Activated naive CD4-positive, alpha-beta T cell treated with anti-CD3 and anti-CD28 coated beads for 36 hours (primary cell): ENCODE measurements at places on chromosomes 16 and 17.
A peak's percentile ranks its signal among the peaks of the same experiment; 100 is the strongest.

GRCh38 chr16:14324581-14324980 is 253.5 kb downstream of the MRTFB start:
- DNase-seq = no peak

- DNase-seq = no peak
These were observed 7.8 kb downstream of the CCDC200 start for GRCh38 chr17:43220511-43221125.

DNA sequence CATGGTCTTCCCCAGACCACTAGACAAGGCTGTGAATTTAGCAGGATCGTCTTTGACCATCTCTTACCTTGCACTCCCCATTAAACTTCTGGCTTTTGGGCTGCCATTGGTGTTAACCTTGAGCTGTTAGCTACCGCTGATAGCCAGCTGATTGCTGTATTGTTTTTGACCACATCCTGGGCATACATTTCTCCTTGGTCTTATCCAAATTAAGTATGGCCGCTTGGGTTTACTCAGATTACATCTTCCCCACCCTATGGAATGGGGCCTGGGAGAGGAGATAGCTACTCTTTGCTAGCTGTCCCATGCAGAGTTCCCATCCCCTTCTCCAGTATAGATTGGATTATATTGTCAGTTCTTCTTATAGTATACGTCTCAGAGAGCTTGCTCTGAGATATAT is 270.4 kb upstream of the ELAC2 start:
- DNase-seq = no peak

DNA sequence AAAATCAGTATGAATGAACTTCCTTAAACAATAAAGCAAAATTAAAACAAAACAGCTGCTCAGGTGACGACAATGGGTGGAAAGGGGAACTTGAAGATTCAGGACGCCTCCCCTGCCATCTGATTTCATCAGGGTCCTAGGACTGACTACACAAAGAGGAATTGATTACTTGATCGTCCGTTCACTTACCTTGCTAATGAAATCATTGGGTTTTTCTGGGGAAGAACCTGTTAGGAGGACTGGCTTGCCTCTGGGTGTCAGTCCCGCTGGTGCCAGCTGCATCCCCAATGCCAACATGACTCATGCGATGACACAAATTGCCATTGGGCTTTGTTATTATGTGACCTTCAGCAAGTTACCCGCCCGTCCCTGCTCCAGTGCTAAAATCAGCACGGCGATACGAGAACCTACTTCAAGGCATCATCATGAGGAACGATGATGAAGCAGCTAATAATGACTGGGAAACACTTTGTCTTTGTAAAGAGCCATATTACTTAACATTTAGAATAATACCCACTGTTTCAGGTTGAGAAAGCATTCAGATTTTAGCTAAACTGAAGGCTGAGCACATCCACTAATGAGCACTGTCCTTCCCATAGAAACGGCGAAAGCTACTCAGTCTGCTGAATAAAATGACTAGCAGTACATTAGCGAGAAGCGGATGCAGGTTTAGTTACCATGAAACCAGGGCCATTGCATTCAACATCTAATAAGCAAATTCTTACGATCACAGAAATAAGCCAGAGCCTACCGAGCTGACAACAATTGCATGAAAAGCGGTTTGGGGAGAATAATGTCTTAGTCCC is 139.4 kb downstream of the ZFHX3 start:
- DNase-seq = no peak

DNA sequence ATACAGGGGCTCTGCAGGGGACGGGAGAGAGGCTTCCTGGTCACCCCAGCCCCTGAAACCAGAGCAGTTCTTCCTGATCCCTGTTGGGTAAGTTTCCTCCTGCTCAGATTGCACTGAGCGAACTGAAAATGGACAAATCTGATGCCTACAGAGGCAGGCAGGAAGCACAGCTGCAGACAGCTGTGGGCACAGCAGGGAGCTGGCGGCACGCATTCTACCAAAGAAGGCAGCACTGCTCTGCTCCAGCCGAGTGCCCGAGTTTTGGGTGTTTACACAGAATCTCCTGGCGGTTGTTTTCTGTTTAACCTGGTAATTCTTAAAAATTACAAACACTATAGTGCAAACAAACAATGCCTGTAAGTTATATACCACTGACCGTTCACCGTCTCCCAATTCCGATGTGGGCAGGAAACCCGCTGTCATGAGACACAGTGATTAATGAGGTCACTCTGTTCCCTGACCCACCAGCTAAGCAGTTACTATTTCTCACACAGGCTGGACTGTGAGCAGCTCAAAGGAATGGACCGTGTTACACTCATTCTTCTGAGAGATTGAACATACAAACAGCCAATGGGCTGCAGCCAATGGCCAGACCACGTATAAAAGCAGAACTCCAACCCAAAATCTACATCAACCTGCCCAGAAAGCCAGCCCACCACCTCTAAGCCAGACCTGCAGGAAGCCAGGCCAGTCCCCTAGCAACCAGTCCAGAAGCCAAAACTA is 25.5 kb downstream of the NSMCE1 start:
- DNase-seq = peak; percentile 56

DNA sequence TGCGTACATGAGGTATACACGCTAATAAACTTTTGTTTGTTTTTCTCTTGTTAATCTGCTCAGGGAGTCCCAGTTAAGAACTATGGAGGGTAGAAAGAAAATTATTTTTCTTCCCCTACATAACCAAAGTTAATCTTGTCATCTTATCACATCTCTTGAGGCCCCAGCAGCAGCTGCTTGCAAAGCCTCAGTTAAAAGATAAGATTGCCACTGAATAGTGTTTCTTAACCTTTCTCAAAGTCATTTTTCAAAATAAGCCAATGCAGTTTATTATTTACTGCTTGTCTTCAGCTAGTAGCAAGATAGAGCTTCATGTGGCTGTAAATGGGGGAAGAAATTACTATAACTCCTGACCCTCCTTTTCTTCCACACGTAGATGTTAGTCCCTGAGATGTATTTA is 21.5 kb upstream of the APOH start:
- no peak for DNase-seq

GRCh38 chr17:16989230-16989952 is 17.5 kb upstream of the TNFRSF13B start:
- peak; percentile 25 for DNase-seq

GRCh38 chr16:86471896-86472295 is 38.4 kb upstream of the FOXF1 start:
- DNase-seq = no peak

DNA sequence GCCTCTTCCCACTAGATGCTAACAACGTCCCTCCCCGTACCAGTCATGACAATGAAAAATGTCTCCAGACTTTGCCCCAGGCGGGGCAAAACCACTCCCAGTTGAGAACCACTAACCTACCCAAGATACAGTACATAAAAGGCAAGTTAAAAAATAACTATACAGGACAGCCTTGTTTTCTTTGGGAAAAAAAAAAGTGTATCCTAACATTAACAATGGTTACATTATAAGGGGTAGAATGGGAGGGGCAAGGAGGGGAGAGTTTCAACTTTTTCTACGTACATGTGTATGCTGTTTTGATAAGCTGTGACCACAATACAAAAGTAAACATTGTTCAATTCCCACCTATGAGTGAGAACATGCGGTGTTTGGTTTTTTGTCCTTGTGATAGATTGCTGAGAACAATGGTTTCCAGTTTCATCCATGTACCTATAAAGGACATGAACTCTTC is 94.9 kb downstream of the TOX3 start:
- DNase-seq = no peak

DNA sequence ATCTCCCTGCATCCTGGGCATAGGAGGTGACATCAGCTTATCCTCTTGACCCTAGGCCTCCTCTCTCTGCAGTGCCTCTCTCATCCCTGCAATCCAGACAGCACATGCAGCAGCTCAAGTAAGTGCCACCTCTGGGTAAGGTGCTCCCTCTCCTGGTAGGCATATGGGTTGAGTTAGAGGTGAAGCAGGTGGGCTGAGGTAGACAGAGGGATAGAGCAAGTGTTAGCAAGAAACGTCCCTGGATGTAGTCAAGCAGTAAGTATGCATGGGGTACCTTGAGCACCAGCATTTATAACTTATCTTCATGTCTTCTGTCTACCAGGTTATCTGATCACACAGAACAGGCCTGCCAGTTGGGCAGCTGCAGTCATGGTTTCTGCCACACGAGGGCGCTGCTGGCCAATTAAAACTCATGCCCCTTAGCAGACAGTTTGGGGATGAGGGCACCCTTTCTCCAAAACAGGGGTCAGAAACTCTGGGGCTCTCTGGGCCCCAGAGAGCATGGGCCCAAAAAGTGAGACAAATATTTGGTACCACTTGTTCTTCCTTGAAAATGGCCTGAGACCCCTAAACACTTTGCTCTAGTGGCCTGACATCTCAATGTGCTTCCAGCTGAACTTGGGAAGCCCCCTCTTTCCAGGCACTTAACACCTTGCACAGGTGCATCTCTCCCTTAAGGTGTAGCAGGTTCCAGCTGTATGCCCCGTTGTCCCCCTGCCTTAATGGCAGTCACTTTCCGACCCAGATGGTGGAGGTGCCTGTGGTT is 59.8 kb downstream of the NEUROD2 start:
- DNase-seq = peak; percentile 87

DNA sequence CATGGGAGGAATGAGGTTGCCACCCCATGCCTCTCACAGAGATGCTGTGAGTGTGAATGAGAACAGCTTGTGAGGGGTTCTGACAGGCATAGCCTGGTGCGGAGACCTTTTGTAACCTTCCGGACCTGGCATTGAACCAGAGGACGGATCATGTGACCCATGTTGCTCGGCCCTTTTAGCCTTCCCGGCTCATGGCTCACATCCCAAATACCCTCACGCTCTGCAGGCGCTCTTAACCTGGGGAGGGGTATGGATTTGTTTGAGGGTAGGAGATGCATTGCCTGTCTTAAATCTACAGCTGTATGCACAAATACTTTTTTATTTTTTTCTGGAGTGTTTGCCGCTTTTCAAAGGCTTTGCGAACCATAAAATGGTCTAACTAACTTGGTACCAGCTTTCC is 102.4 kb upstream of the CRHR1 start:
- no peak for DNase-seq

GRCh38 chr17:6669479-6670212 is 18.1 kb downstream of the C17orf100 start:
- no peak for DNase-seq

DNA sequence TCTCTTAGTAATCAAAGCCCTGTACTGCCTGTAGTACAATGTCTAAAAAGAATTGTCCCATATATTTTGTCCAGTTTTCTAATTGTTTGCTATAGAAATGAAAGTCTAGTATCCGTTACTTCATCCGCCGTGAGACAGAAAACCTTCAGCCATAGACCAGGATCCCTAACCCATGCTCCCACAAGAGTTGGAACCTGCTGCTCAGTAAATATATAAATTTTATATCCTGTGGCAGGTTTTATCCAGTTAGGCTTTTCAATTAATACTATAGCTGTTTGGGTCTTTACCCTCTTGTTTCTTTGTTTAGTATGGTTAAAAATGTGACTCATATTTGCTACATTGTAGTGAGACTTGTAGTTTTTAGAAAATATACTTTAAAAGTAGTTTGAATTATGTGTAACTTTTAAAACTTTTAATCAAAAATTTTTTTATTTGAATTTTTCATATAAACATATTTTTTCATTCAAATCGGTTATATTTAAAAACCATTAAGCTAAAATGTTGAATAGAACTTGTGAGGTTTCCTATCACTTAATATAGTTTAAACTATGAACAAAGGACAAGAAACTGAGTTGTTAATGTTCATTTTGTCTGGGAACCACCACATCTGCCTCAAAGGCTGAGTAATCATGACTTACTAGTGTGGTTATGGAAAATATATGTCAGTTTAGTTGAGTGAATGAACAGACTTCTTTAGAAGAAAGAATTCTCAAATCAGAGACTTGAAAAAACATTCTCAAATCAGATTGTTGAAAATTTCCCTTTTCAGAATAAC is 54.8 kb downstream of the VMP1 start:
- peak; percentile 51 for DNase-seq

- DNase-seq = no peak
These were observed 251 bp upstream of the HSF5 start for GRCh38 chr17:58488428-58488890.

DNA sequence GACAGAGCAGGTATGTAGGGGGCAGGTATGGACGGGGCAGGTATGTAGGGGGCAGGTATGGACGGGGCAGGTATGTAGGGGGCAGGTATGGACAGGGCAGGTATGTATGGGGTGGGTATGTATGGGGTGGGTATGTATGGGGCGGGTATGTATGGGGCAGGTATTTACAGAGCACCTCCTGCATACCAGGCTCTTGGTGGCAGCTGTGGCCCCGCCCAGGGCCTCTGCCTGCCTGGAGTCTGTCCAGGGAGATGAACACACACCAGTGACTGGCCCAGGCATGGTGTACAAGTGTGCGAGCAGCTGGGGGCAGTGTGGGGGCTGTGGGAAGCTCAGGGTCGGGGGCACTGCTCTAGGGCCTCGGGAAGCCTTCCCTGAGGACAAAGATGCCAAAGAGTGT is 4.4 kb downstream of the RPL3L start:
- DNase-seq = no peak

GRCh38 chr16:66873685-66874055 is 6.6 kb upstream of the PDP2 start:
- DNase-seq = no peak

- DNase-seq = no peak
These were observed 97.6 kb upstream of the CBX4 start for GRCh38 chr17:79936641-79937381.

GRCh38 chr16:58127033-58127556 is 2.1 kb downstream of the CFAP20 start:
- peak; percentile 31 for DNase-seq

DNA sequence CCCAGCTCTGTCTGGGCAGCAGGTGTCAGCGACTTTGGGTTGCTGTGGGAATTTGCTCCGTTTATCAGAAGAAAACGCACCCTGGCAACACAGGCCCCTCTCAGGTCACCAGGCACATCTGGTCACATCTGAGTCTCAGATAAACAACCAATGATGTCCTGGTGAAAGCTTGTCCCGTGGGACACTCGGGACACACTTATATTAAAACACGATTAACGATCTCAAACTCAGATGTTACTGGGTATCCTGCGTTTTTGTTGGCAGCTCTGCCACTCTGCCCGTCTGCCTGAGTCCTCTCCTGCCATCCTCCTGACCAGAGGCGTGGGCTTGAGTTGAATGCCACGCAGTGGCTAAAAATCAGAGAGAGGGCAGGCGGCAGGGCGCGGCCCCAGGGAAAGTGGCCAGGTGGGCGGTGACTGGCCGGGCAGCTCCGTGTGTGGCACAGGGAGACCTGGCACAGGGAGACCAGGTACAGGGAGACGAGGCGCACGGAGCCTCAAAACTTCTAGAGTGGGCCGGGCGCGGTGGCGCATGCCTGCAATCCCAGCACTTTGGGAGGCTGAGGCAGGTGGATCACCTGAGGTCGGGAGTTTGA is 2.1 kb downstream of the SECTM1 start:
- DNase-seq = no peak

- DNase-seq = no peak
These were observed 45.9 kb upstream of the GNAO1 start for GRCh38 chr16:56145369-56145768.

DNA sequence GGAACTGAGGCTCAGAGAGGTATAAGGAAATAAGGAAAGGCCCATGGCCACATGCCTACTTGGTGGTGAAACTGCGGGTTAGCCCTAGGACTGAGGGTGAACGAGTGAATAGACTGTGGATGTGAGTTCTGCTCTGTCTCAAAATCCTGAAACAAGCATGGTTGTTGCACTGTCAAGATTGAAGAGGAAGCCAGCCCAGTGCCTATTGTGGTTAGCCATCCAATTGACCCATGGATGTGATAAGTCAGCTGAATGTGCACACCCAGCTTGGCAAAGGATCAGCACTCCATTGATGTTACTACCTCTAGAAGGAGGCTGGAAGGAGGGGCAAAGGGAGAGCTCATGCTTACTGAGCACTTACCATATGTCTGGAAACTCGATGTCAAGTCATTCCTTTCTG is 4.5 kb downstream of the TMEM114 start:
- DNase-seq = no peak

GRCh38 chr16:70579248-70579647 is 55.6 kb downstream of the SF3B3 start:
- no peak for DNase-seq
